Activated T-cell treated with anti-CD3 and anti-CD28 coated beads, Interleukin-2, amount 50 U/mL, for 72 hours (primary cell): ENCODE measurements at places on chromosomes 1 and 21.

DNA sequence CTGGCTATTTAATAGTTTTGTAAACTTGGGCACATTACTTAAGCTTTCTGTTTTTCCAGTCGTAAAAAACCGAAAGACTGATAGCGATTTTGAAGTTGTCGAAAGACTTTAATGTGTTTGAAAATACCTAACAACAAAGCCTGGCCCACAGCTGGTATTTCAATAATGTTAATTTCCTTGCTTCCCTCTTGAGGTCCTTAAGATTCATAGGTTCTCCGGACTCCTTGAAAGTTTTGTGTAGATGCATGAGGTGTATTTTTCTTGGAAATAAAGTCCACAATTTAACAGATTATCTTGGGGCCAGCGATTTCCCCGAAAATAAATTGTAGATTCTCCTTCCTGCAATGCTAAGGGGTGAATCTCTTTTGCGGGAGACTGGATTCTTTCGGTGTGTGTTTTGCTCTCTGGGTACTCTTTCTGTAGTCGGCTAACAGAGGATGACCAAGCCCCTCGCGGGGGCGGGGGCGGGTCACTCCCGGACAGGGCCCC, 735 bp upstream of the YTHDF2 start:
- peak overlapping the region; percentile 99 for H3K4me3 ChIP-seq
- peaks cover 33% of the 10 kb centered on the region for H3K4me1 ChIP-seq
- H3K27me3 ChIP-seq: no peaks in the 10 kb centered on the region

GRCh38 chr1:101497881-101498559, 261.2 kb downstream of the S1PR1 start:
- H3K27ac ChIP-seq: no peak overlapping the region
- H3K4me3 ChIP-seq: no peak overlapping the region
- H3K36me3 ChIP-seq: no peaks in the 10 kb centered on the region
- no peaks in the 10 kb centered on the region for H3K4me1 ChIP-seq

- H3K27me3 ChIP-seq: peaks cover 18% of the 10 kb centered on the region
- H3K4me3 ChIP-seq: no peak overlapping the region
- no peak for DNase-seq
- H3K27ac ChIP-seq: no peak overlapping the region
- no peaks in the 10 kb centered on the region for H3K4me1 ChIP-seq
- H3K36me3 ChIP-seq: peaks cover 7% of the 10 kb centered on the region
Measured at GRCh38 chr1:168164771-168165170, 14.0 kb upstream of the TIPRL start.

- H3K27ac ChIP-seq: peak overlapping the region; percentile 21
- H3K36me3 ChIP-seq: peaks cover 11% of the 10 kb centered on the region
- peaks cover 95% of the 10 kb centered on the region for H3K4me1 ChIP-seq
Measured at GRCh38 chr21:31335957-31336738, 7.9 kb downstream of the TIAM1 start.

DNA sequence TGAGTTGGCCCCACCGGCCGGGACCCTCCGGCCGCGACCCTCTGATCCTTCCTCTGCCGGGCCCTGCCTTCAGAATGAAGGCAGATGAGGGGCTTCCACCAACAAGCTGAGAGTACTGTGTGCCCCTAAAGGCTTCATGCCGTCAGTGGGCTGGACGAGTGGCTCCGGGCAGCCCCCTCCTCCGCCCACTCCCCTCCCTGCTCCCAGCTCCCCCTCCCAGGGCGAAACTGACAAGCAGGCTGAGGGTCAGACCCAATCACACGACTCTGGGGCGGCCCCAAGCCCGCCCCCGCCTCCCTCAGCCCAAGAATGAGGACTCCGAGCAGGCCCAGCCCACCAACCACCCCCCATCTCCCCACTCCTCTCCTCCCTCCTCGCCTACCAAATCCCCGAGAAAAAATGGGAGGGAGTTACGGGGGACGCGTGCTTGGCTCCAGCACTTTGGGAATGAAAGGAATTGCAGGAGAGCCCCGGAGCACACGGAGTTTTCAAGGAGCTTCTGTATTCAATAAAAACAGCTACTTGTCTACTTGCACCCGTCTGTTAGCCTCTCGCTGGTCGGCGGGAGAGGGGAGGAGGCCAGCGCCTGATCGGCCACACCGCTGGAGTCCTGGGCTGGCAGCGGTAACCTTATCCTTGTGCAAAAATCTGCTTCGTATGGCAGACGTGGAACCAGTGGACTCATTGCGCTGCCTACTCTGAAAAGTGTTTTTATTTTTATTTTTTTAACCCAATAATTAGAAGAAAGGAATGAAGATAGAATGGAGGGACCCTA, at the start of gene COL11A1:
Gene COL11A1 (minus strand): TSS at position 147 of the 775 bp plus-strand sequence. CDS start 344 bp downstream, outside the sequence.
- H3K27ac ChIP-seq: no peak within 1 kb of the TSS
- H3K27me3 ChIP-seq: peaks cover 11% of the 10 kb centered on the region
- peak within 1 kb of the TSS; percentile 32 for H3K4me3 ChIP-seq
- H3K36me3 ChIP-seq: no peaks in the 10 kb centered on the region
- DNase-seq: no peak

DNA sequence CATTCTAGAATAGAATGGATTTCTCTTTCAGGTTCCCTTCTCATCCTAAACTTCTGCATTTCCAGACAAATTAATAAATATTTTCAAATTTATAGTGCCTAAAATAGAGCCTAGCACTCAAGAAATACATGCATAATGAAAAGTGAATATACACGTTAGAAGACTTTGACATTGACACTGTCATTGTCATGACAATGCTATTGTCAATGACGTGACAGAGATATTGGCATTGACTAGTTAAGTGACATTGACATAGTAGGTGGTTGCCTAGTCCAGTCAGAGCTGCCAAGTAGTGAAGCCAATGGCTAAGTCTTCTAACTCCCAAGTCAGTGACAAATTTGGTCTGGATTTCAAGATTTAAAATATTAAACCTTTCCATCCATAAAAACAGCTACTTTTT, 410.5 kb downstream of the LMO4 start:
- H3K27me3 ChIP-seq: no peaks in the 10 kb centered on the region
- no peaks in the 10 kb centered on the region for H3K36me3 ChIP-seq
- H3K27ac ChIP-seq: no peak overlapping the region
- DNase-seq: no peak

DNA sequence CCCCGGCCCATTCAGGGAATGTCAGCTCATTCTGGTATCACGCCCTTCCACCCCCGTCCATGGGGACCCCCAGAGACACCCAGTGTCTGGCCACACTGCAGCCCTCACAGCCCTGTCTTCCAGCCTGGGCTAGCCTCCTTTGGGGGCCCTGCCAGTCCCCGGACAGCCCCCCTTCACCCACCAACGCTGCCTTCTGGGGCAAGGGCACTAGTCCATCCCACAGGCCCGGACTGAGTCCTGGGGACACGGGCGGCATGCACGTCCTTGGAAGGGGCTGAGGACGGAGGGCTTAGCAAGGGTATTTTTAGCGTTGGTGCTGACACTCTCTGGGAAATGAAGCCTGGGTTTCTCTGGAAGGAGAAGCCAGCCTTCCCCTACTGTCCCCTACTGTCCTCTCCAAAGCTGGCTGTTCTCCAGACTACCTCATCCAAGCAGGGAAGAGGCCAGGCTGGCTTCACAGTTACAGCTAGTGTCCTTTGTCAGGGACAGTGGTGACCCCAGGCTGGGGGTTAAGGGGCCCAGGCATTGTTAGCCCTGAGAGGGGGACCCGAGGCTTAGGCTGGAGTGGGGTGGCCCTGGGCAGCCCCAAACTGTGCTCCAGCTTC, 39.5 kb downstream of the COQ8A start:
- H3K4me1 ChIP-seq: no peaks in the 10 kb centered on the region
- peaks cover 4% of the 10 kb centered on the region for H3K36me3 ChIP-seq
- H3K27ac ChIP-seq: no peak overlapping the region
- no peak for DNase-seq

- no peak for DNase-seq
- H3K27me3 ChIP-seq: no peaks in the 10 kb centered on the region
- no peak overlapping the region for H3K27ac ChIP-seq
- H3K36me3 ChIP-seq: no peaks in the 10 kb centered on the region
- no peak overlapping the region for H3K4me3 ChIP-seq
- H3K4me1 ChIP-seq: no peaks in the 10 kb centered on the region
Measured at GRCh38 chr1:4668743-4669700, 14.6 kb downstream of the AJAP1 start.

DNA sequence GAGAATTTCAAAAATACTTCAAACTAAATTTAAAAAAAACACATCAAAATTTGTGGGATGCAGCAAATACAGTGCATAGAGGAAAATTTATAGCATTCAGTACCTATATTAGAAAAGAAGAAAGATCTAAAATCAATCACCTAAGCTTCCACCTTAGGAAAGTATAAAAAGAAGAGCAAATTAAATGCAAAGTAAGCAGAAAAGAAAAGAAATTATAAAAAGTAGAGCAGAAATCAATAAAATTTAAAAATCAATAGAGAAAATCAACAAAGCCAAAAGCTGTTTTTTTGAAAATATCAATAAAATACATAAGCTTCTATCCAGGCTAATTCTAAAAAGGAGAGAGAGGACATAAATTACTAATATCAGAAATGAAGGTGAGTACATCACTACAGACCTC, 255.4 kb downstream of the KCNH1 start:
- peaks cover 13% of the 10 kb centered on the region for H3K4me1 ChIP-seq
- H3K27ac ChIP-seq: no peak overlapping the region
- H3K4me3 ChIP-seq: no peak overlapping the region
- no peak for DNase-seq
- H3K27me3 ChIP-seq: peaks cover 24% of the 10 kb centered on the region

- H3K4me1 ChIP-seq: peaks cover 62% of the 10 kb centered on the region
- peak overlapping the region; percentile 76 for H3K27ac ChIP-seq
- no peaks in the 10 kb centered on the region for H3K27me3 ChIP-seq
- no peak for DNase-seq
- H3K36me3 ChIP-seq: peaks cover 28% of the 10 kb centered on the region
Measured at GRCh38 chr1:109218516-109218915, 4.8 kb downstream of the SARS1 start.

- no peaks in the 10 kb centered on the region for H3K36me3 ChIP-seq
- no peak for DNase-seq
- no peak overlapping the region for H3K27ac ChIP-seq
- no peaks in the 10 kb centered on the region for H3K4me1 ChIP-seq
- H3K27me3 ChIP-seq: peaks cover 27% of the 10 kb centered on the region
- H3K4me3 ChIP-seq: no peak overlapping the region
Measured at GRCh38 chr1:162234571-162234970, 142.1 kb downstream of the SPATA46 start.

GRCh38 chr1:65846866-65847265, 54.2 kb downstream of the PDE4B start:
- no peak overlapping the region for H3K4me3 ChIP-seq
- no peak for DNase-seq
- H3K27ac ChIP-seq: no peak overlapping the region
- peaks cover 14% of the 10 kb centered on the region for H3K27me3 ChIP-seq
- H3K36me3 ChIP-seq: peaks cover 2% of the 10 kb centered on the region

DNA sequence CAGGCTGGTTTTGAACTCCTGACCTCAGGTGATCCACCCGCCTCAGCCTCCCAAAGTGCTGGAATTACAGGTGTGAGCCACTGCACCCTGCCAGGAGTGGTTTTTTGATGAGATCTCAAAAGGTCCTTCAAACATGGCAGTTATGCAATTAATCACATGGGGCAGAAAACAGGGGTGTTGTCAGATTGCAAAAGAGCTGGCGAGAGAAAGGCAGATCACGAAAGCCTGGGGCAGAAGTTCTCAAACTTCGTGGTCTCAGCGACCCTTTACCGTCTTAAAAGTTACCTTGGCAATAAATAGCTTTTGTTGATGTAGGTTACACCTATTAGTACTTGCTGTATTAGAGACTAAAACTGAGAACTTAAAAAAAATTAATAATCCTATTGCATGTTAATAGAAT, 16.1 kb downstream of the CNR2 start:
- H3K4me1 ChIP-seq: peaks cover 30% of the 10 kb centered on the region
- H3K27ac ChIP-seq: no peak overlapping the region
- H3K4me3 ChIP-seq: no peak overlapping the region

- H3K27me3 ChIP-seq: no peaks in the 10 kb centered on the region
- H3K36me3 ChIP-seq: peaks cover 10% of the 10 kb centered on the region
- peaks cover 24% of the 10 kb centered on the region for H3K4me1 ChIP-seq
Measured at GRCh38 chr1:161792740-161793139, 26.6 kb downstream of the ATF6 start.

DNA sequence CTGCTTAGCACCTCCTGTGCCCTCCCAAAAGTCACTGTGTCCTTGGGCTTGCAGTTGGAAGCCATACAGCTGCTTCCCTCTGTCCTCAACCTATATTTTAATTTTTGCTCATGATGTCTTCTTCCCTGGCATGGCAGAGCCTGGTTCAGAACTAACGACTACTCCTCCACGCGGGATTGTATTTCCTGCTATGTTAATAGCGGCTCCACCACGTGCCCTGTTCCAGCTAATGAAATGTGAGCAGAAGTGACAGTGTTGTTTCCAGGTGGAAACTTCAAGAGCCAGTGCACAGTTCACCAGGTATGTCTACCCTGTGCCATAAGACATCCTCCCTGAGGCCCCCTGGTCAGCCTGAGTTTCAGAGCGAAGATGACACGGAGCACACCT, 52.1 kb downstream of the DHRS3 start:
- no peak overlapping the region for H3K4me3 ChIP-seq
- H3K27me3 ChIP-seq: no peaks in the 10 kb centered on the region
- peaks cover 13% of the 10 kb centered on the region for H3K36me3 ChIP-seq
- no peaks in the 10 kb centered on the region for H3K4me1 ChIP-seq
- DNase-seq: no peak
- H3K27ac ChIP-seq: no peak overlapping the region

GRCh38 chr21:42299324-42300044, 15.7 kb downstream of the TFF3 start:
- H3K4me1 ChIP-seq: peaks cover 11% of the 10 kb centered on the region
- no peak overlapping the region for H3K27ac ChIP-seq
- H3K36me3 ChIP-seq: peaks cover 7% of the 10 kb centered on the region
- peak; percentile 50 for DNase-seq

GRCh38 chr21:33317145-33317544, 7.6 kb upstream of the IFNAR1 start:
- no peak overlapping the region for H3K27ac ChIP-seq
- H3K4me1 ChIP-seq: no peaks in the 10 kb centered on the region
- H3K4me3 ChIP-seq: no peak overlapping the region
- no peaks in the 10 kb centered on the region for H3K27me3 ChIP-seq
- DNase-seq: no peak

DNA sequence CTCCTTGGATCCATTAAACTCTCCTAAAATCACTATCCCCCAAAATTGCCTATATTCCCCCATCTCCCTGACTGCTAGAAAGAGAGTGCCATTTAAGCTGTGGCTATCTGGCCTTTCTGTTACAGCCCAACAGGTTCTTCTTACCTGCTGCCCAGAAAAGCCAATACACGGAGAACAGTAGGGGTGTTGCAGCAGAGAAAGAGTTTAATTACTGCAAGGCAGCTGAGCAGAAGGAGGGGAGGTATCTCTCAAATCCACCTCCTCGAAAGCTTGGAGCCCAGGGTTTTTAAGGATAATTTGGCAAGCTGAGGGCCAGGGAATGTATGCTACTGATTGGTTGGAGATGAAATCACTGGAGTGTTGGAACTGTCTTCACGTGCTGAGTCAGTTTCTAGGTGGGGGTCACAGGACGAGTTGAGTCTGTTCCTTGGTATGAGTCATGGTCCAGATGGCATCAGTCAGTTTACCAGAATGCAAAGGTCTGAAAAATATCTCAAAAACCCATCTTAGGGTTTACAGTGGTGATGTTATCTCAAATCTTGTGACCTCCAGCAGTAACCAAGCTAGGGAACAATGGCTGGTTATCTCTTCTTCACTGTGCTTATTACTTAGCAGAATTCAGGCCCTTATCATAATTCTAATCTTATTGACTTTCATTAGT, 89.8 kb downstream of the SMYD3 start:
- no peaks in the 10 kb centered on the region for H3K27me3 ChIP-seq
- peaks cover 14% of the 10 kb centered on the region for H3K4me1 ChIP-seq
- no peak overlapping the region for H3K27ac ChIP-seq
- peaks cover 23% of the 10 kb centered on the region for H3K36me3 ChIP-seq

GRCh38 chr1:36083635-36084496, at the start of gene TEKT2:
TEKT2 (plus strand) TSS chr1:36084094; CDS start chr1:36084922, 828 bp downstream.
- no peak within 1 kb of the TSS for H3K27ac ChIP-seq
- H3K4me3 ChIP-seq: no peak within 1 kb of the TSS
- H3K4me1 ChIP-seq: peaks cover 5% of the 10 kb centered on the region
- peaks cover 3% of the 10 kb centered on the region for H3K36me3 ChIP-seq
- H3K27me3 ChIP-seq: peaks cover 38% of the 10 kb centered on the region
- no peak for DNase-seq
